ENCODE measurements at places on chromosomes 3 and 15. TPM values are rescaled to one million over a fixed set of nuclear protein-coding genes. Genes with fewer than 3 reads are reported as not detected.
A peak's percentile ranks its signal among the peaks of the same experiment; 100 is the strongest.

DNA sequence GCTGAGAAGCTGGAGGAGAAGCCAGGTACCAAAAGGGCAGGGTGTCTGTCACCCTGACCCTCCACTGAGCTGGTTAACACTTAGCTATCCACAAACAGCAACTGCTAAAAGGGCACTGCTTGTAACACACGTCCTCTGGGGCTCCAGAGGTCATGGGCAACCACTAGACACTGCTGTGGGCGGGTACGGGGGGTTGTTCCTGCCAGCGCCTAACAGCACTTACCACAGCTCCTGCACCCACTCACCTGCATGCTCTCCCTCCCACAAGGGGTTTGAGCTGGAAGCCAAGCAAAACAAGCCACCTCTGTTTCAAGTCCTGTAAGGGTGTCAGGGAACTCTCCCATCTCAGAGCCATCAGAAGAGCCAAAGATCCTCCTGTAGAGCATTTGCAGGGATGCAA, 407.6 kb downstream of the MFSD1 start:
- DNase-seq = no peak

DNA sequence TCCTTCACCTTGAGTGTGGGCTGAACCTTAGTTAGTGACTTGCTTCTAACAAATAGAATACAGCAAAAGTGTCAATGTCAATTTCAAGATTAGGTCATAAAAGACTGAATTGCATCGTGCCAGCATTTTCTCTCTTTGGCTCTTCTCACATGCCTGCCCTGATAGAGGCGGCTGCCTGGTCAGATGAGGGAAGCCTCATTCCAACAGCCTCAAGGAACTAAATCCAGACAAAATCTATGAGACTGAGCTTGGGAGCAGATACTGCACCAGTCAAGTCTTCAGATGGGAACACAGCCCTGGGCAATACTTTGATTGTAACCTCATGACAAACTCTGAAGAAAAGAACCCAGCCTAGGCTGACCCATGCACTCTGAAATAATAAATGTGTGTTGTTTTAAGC, 63.5 kb upstream of the MFGE8 start:
- DNase-seq = no peak

DNA sequence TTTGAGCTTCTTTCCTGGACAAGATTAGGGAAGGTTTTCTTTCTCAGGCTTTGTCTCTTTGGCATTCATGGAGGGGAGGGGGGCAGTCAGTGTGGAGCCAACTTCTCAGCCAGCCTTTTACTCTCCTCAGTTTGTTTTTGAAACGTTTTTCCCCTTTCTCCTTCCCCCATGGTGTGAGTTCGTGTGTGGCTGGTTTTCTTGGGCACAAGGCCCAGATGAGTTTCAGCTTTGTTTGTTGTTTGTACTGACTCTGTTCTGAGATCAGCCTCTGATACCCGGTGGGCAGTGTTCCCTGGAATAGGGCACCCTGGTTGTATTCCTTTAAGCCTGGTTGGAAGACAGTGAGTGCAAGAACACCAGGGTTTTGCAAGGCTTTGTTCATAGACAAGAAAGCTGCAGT, 168.2 kb upstream of the RARB start:
- DNase-seq = no peak

GRCh38 chr3:124142389-124142970, 150.6 kb upstream of the ROPN1 start:
- DNase-seq = no peak

Gene SAMMSON
- total RNA-seq = 0.69 TPM

GRCh38 chr3:294096-294495, 97.5 kb downstream of the CHL1 start:
- DNase-seq = no peak

Gene ABHD10
- 46.2 TPM for total RNA-seq

Gene COL8A1
- 6.2 TPM for total RNA-seq

- DNase-seq = no peak
Observed at GRCh38 chr3:23183731-23184130, 19.4 kb upstream of the UBE2E2 start.

DNA sequence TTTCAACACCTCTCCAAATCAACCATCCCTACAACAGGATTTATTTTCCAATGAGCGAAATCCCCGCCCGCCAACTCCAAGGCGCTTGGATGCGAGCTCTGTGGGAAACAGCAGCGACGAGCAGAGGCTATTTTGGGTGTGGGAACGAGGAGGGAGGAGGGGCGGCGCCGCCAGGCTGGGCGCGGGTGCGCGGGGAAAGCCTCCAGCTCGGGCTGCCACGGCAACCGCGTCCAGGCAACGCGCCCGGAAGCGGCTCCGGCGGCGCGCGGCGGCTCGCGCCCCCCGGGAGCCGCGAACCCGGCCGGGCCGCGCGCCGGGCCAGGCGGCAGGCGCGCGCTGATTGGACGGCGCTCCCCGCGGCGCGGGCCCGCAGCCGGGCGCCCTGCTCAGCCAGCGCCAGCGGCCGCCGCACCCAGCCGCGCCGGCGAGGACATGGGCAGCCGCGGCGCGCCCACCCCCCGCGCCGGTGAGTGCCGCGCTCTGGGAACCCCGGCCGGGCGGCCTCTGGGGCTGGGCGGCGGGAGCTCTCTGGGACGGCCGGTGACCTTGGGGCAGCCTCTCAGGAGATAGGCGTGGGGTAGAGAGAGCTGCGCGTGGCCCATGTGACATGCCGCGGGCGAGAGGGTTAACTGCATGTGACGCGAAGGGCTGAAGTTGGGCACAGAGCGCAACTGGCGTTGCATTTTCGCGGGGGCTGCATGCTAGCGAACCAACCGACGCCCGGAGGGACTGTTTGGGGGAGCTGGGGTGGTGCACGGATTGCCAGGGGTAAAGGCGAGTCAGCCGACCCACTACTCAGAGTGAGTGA, at the start of gene FAM81A:
TSS of gene FAM81A (plus strand) at position 370 of the 808 bp plus-strand sequence. CDS start 20,441 bp downstream, outside the sequence.
- peak; percentile 72 for DNase-seq

Gene ATP8B4
- 19.5 TPM for total RNA-seq

- no peak for DNase-seq
Observed at GRCh38 chr15:74206801-74207281, 4.3 kb upstream of the STRA6 start.

DNA sequence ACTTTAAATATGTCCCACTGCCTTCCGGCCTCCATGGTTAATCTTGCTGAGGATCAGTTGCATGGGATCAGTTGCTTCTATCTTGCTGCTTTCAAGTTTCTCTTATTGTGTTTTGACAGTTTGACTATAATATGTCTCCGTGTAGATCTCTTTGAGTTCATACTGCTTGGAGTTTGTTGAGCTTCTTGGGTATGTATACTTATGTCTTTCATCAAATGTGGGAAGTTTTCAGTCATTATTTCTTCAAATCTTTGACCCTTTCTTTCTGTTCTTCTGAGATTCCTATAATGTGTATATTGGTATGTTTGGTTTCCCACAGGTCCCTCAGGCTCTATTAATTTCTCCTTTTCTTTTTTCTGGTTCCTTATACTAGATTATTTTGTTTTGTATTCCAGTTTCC, 30.8 kb downstream of the PCCB start:
- no peak for DNase-seq

GRCh38 chr15:90667073-90667754, 49.9 kb upstream of the BLM start:
- DNase-seq = no peak

Gene CCDC39
- not detected for total RNA-seq

DNA sequence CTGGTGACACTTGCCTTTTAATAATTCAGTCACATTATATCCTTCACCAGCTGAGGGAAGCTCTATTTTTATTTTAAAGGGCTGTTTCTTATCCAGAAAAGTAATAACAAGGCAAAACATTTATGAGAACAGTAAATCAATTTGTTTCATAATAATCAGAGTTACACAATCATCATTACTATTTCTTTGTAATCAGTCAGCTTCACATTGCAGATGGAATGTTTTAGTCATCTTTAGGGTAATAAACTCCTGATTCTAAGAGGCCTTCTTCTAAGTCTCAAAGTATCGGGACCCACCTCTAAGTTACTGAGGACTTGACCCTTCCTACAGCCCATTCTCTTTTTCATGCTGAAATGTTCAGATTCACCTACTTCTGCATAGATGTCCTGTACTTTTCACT, 298.3 kb upstream of the TGFBR2 start:
- DNase-seq = peak; percentile 10

Gene STAB1
- total RNA-seq = 42.4 TPM

Gene ZBTB11
- total RNA-seq = 32.7 TPM

DNA sequence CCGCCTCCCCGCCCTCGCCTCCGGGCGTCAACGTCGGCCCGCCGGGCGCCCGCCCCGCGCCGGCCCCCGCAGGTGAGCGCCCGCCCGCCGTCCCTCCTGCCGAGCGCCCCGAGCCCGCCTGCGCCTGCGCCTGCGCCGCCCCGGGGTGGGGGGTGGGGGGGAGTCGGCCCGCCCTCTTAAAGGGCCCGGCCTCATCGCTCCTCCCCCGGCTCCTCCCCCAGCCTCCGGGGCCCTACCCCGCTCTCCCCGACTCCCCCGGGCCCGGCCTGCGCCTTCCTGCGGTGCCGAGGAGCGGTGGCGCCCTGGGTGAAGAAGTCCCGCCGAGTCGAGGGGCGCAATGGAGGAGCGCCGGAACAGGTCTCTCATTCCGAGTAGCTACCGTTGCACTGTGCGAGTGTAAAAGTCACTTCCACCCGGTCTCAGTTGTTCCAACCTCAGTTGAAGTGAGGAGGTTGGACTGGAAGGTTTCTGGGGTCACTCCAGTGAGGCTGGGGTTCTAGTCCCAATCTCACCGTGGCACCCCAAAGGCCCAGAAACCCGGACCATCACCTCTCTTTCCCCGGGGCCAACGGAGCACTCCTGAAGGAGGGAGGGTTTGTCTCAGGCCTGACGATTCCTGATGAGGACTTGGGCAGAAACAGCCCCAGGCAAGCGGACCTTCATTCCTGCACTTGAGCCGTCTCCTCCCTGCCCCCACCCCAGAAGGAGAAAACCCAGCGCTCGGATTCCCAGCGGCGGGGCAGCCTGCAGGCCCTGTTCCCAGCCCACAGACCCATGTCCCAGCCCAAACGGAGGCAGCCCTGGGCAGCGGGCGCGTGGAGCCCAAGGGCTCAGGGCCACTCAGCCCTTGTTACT, 1.5 kb upstream of the TNK2 start:
- peak; percentile 59 for DNase-seq

GRCh38 chr3:16378920-16379319, 113.9 kb downstream of the OXNAD1 start:
- DNase-seq = no peak

Measured in skin of body (tissue), 3 donors.